Activated CD4-positive, alpha-beta T cell treated with anti-CD3 and anti-CD28 coated beads, Interleukin-2, amount 10 ng/mL, durations not matched to agents 24 days and 14 days (primary cell): ENCODE measurements at places on chromosomes 2 and 18. TPM values are rescaled to one million over a fixed set of nuclear protein-coding genes. Genes with fewer than 3 reads are reported as not detected.
A peak's percentile ranks its signal among the peaks of the same experiment; 100 is the strongest.

DNA sequence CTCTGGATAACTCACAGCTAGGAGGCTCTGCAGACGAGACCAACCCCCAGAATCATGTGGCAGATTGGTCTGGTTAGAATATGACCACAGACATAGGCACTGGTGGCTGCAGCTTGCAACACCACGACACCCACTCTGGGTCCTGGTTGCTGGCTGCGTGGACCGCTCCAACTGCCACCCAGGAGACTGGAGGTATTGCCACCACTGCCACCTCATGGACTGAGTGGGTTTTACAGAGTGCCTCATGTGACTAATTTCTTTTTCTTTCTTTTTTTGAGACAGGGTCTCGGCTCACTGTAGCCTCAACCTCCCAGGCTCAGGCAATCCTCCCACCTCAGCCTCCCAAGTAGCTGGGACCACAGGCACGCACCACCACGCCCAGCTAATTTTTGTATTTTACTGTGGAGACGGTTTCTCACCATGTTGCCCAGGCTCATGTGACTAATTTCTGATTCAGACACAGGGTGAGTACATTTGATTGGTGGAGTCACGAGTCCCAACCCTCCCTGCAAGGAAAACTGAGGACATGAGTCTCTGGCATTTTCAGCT is 29.9 kb upstream of the NT5DC4 start:
- H3K27ac ChIP-seq: peak overlapping the region; percentile 84
- H3K36me3 ChIP-seq: no peaks in the 10 kb centered on the region
- no peaks in the 10 kb centered on the region for H3K27me3 ChIP-seq
- H3K4me3 ChIP-seq: peak overlapping the region; percentile 50
- H3K4me1 ChIP-seq: peaks cover 35% of the 10 kb centered on the region

GRCh38 chr18:36304723-36305122 is 7.2 kb downstream of the FHOD3 start:
- no peak overlapping the region for H3K4me3 ChIP-seq
- no peaks in the 10 kb centered on the region for H3K36me3 ChIP-seq
- H3K27ac ChIP-seq: no peak overlapping the region
- peaks cover 49% of the 10 kb centered on the region for H3K27me3 ChIP-seq
- no peak for DNase-seq
- no peaks in the 10 kb centered on the region for H3K4me1 ChIP-seq

DNA sequence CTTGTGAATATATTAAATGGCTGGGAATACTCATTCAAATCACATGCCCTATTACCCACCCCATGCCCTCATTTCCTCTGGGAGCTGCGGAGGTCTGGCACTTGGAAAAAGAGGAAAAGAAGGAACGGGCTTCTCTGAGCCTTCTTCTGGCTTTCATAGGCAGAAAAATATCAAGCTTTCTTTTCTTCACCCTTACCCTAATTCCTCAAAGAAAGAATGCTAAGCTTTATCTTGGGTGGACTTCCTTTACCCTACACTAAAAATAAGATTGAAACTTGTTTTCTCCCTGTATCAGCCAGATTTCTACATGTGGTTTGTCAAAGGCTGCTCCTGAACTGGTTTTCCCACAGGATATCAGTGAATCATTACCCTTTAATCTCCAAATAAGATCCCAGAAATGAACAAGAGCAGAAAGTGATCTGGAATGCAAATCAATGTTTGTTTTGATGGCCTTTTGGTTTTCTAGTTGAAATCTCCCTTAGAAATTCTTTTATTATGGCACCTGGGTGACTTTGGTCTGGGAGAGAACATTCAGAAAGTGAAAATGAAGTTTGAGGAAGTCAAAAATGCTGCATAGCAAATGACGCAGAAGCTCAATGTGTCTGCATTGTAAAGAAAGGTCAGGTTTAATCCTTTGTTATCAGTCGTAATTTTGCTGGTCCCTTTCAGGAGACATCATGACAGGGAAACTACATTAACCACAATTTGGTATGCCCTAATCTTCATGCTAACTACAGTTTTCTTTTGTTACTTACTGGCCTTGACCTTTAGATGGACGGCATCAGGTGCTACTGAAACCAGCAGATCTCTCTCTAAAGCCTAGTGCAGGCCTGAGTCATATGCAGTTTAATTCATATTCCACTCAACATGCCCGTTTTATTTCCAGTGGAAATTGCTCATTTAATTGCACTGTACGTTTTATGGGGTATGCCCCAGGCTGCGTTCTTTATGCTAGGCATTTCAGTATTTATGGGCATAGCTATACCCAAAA is 46.6 kb upstream of the HNRNPA3 start:
- peaks cover 34% of the 10 kb centered on the region for H3K4me1 ChIP-seq
- peak overlapping the region; percentile 61 for H3K4me3 ChIP-seq
- peak; percentile 71 for DNase-seq
- H3K36me3 ChIP-seq: no peaks in the 10 kb centered on the region
- peaks cover 7% of the 10 kb centered on the region for H3K27me3 ChIP-seq
- peak overlapping the region; percentile 70 for H3K27ac ChIP-seq

GRCh38 chr2:231057590-231057989 is 923 bp downstream of the PSMD1 start:
- no peak for DNase-seq
- peaks cover 20% of the 10 kb centered on the region for H3K36me3 ChIP-seq
- H3K4me1 ChIP-seq: peaks cover 53% of the 10 kb centered on the region
- H3K27me3 ChIP-seq: peaks cover 6% of the 10 kb centered on the region
- H3K27ac ChIP-seq: peak overlapping the region; percentile 79

- H3K27me3 ChIP-seq: peaks cover 17% of the 10 kb centered on the region
- no peak overlapping the region for H3K4me3 ChIP-seq
- H3K27ac ChIP-seq: no peak overlapping the region
- H3K4me1 ChIP-seq: peaks cover 9% of the 10 kb centered on the region
These were observed 92.2 kb upstream of the MBOAT2 start for GRCh38 chr2:9095690-9096089.

DNA sequence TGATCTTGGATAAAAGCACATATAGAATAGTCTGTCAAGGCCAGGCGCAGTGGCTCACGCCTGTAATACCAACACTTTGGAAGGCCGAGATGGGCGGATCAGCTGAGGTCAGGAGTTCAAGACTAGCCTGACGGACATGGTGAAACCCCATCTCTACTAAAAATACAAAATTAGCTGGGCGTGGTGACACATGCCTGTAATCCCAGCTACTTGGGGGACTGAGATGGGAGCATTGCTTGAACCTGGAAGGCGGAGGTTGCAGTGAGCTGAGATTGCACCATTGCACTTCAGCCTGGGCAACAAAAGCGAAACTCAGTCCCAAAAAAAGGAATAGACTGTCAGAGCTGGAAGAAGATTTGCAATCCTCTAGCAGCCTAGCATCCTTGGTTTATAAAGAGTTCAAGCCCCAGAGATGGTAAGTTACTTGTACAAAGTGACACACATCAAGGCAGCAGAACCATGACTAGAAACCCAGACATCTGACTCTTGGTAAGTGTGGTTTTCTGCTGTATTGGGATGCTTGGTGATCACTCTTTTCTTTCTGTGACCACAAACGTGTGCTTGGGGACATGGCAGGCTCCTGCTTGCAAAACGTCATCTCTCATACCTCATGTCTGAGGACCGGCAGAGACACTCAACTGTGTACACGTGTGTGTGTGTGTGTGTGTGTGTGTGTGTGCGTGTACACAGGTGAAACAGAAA is 69.0 kb downstream of the OSBPL6 start:
- DNase-seq: no peak
- H3K36me3 ChIP-seq: no peaks in the 10 kb centered on the region
- H3K4me3 ChIP-seq: no peak overlapping the region
- no peaks in the 10 kb centered on the region for H3K4me1 ChIP-seq
- peaks cover 6% of the 10 kb centered on the region for H3K27me3 ChIP-seq

GRCh38 chr2:196468394-196468793 is 171.1 kb upstream of the CCDC150 start:
- DNase-seq: no peak
- no peak overlapping the region for H3K4me3 ChIP-seq
- no peaks in the 10 kb centered on the region for H3K36me3 ChIP-seq
- no peaks in the 10 kb centered on the region for H3K4me1 ChIP-seq
- H3K27me3 ChIP-seq: peaks cover 36% of the 10 kb centered on the region
- H3K27ac ChIP-seq: no peak overlapping the region

Gene G6PC2
- total RNA-seq: not detected in 2 replicates

Gene PRSS56
- not detected in 2 replicates for total RNA-seq

Gene CYP27C1
- total RNA-seq: not detected in 2 replicates

Gene ANKRD29
- not detected in 2 replicates for total RNA-seq
